Right renal cortex interstitium (tissue), 3 donors: ENCODE measurements at places on chromosomes 12 and 14.

DNA sequence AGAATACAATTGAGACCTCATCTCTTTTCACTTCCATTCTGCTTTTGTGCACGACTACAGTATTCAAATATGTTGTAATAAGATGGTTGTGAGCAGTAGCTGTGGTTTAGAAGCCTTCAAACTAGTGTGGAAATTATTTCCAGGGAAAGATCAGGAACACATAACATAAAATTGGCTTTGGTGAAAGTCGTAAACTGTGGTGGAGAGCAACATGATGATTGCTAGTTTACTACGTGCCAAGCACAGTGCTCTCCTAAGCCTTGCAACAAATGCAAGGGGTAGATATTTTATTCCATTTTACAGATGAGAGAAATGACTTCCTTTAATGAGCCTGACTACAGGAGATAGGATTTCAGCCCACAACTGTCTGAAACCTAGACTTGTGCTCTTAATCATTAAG, 172.4 kb upstream of the LMNTD1 start:
- no peak for DNase-seq

DNA sequence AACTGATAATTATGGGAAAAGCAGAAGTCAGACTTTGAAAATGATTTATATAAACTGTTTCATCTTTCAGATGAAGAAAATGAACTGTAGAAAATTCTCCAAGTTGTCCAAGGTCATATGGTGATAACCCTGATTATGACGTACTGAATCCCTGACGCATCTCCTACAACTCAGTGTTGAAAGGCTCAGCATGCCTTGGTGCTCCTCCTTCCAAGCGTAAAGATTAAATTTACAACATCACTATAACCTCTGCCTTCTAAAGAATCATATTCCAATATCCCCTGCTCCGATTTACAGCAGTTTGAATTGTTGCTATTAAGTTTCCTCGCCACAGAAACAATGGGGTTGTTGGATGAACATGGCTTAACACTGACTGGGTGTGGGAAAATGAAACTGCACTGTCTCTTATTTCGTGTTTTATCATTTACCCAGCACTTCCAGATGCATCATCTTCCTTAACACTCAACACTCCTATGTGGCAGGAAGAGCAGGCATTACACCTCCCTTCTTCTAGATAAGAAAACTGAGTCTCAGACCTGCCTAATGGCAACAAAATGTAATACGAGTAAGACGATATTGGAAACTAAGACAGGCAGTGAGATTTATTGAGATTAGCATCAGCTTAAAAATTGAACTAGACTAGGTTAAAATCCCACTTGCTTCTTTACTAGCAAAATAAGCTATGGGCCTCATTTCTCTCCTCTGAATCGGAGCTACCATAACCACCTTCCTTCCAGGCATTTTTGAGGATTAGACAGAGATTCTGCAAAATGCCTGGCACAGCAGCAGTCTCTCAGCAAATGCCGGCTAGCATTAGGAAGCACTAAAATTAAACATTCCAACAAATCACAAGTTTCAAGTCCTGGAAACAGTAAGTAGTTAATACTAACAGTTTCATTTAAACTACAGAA, 74.2 kb downstream of the PPM1H start:
- DNase-seq: no peak

GRCh38 chr14:30840086-30840779, 34.1 kb upstream of the COCH start:
- no peak for DNase-seq

GRCh38 chr12:71695782-71696181, 9.9 kb downstream of the TMEM19 start:
- no peak for DNase-seq

DNA sequence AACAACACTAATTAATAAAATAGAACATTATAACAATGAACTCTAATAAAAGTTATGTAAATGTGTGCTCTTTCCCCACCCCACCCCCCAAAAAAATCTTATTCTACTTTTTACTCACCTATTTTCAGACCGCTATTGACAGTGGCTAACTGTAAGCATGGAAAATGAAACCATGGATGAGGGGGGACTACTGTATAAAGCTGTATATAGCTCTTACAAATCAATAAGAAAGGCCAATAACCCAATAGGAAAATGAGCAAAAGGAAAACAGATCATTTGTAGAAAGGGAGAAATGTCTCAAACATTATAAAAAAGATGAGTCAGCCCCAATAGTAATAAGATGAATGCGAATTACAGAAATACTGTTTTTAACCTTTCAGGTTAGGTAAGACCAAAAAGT, 27.4 kb downstream of the YEATS4 start:
- no peak for DNase-seq

DNA sequence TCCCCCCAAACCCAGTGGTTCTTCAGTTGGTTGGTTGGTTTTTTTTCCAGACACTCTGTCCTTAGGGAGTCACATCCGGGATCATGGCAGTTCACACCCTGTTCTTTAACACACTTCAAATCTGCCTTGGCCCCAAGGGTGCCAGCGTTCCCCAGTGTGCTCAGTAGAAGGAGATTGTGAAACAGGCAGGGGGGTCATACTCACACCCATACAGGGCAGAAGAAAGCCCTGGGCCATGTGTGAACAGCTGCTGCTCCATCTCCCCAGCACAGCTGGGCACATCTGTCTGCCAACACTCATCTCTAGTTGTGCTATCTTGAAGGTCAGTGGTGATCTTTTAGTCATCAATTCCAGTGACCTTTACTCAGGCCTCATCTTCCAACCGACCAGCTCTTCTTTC, 64.4 kb upstream of the FUT8 start:
- DNase-seq: no peak

DNA sequence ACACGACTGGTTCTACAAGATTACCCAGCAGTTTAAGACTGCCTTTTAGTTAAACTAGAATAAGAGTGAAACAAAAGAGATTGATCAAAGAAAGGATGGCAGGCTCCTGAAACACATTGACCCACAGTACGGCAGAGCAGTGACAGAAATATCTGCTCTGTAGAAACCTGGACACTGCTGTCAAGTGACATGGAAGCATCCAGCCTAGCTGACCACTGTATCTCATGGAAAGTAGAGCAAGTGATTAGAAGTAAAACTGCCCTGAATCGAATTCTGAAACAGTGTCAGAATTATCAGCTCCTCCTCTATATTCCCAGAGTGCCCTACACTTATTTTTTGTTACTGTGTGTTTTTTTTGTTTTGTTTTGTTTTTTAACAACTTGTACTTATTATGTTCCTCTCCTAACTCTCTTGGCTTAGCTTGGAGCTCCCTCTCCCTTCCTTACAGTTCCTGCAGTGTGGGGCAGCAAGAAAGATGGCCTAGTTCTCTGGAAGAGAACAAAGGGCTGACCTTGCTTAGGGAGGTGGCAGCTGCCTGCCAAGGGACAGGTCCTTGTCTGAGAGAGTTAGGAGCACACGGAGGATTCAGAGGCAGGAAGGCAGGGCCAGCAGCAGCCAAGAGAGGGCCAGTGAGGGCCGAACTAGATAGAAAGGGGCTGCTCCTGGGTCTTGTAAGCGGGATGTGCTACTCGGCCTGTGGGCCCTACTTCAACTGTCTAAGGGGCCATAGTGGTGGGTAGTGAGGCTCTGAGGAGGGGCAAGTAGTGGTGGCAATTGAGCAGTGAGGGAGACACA, 97.2 kb downstream of the PTPRR start:
- no peak for DNase-seq

- DNase-seq: no peak
Observed at GRCh38 chr14:34004881-34005280, 54.0 kb upstream of the EGLN3 start.

- no peak for DNase-seq
Observed at GRCh38 chr14:24982472-24983155, 67.3 kb downstream of the STXBP6 start.

DNA sequence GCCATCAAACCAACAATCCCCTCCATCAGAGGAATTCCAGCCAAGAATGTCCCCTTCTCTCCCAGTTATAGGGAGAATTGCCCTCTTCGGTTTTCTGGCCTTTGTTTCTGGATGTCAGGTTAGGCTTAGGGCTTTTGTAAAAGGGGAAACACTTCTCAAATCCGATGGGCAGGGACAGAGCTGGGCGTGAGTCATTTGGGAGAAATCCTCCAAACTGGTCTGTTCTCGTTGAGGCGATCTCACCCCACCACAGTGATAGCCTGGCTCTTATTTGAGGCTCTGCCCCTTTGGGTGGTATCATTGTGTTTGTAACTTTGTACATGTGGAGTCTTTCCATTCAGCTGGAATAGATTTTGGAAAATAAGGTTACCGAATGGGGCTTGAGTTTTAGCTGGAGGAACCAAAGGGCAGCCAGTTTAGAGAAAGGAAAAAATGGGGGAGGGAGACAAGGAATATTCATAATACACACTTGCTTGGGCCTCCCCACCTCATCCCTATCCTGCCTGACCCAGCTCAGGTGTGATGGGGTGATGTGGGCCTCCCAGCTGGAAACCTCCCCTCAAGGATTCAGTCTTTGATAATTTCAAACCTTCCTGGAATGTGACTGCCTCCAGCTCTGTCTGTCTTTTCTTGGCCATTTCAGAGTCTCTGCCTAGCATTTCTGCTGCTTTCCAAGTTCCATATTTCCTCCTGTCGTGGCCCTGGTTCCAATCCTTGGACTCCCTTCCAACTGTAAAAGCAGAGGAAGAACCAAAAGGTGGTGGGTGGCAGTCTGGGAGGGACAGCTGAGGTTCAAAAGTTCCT, 7.5 kb downstream of the HOXC4 start:
- DNase-seq: no peak

- no peak for DNase-seq
Observed at GRCh38 chr12:50625029-50625925, 120.5 kb downstream of the DIP2B start.

DNA sequence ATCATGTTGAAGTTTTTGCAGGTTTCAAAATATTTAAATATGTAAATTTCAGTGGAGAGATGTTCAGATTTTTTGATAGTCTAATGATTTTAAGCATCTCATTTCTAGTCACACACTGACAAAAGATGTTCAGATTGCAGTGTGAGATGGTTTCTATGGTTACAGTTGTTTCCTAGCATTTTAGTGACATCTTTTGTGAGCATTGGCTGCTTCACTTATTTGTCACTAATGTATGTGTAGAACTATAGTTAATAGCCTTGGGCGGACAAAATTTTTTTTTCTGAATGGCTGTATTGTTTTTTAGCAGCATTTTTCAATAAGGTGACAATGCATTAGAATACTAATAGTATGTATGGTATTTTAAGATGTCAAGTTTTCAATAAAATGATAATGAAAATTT, 315.6 kb upstream of the PRKD1 start:
- DNase-seq: no peak

DNA sequence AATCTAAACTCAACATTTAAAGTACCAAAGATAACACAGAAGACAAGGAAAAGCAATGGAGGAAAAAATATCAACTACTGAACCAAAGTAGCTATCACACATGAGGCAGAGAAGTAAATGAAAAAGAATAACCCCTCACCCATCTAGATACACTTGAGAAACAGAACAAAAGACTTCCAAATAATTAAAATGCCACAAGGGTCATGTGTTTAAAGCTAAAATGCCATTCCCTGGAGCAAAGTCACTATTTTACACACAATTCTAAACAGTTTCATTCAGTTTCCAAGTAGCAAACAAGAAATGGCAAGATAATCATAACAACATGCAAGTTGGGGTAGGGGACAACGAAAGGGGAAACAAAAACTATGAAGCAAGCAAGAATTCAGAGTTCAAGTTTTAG, 12.0 kb downstream of the OSBPL8 start:
- no peak for DNase-seq

GRCh38 chr14:53946404-53947093, 10.1 kb downstream of the BMP4 start:
- no peak for DNase-seq

DNA sequence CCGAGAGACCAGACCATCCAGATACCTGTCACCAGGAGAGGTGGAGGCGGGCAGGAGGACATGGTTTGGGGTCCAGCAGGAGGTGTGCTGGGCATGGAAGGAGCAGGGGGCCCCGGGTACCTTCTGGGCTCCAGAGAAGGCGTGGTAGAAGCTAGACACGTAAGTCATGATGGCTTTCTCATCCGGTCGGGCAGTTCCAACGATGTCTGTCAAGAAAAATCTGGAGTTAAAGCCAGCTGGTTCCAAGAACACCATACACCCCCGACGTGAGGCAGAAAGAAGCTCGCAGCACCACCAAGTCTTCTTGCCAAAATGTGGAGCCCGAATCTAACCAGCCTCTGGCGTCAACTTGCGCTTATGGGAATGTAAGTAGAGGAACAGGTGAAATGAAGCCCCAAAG, 76.7 kb downstream of the ACTN1 start:
- DNase-seq: no peak

GRCh38 chr12:59484575-59484974, 111.3 kb upstream of the SLC16A7 start:
- DNase-seq: no peak

DNA sequence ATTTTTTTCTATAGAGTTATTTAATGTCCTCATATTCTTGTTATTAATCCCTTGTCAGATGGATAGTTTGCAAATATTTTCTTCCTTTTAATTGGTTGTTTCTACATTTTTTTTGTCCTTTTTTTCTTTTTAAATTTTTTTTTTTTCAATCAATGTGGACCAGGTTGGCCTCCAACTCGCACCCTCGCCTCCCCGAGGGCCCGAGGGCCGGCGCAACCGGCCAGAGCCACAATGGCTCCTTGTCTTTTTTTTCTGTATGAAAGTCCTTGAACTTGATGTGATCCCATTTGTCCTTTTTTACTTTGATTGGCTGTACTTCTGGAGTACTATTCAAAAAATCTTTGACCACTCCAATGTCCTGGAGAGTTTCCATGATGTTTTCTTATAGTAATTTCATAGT, 17.7 kb upstream of the SLCO1B1 start:
- no peak for DNase-seq

GRCh38 chr14:104450811-104451401, 128.7 kb upstream of the C14orf180 start:
- DNase-seq: no peak

- no peak for DNase-seq
Observed at GRCh38 chr12:3364661-3365462, 126.1 kb upstream of the PRMT8 start.

DNA sequence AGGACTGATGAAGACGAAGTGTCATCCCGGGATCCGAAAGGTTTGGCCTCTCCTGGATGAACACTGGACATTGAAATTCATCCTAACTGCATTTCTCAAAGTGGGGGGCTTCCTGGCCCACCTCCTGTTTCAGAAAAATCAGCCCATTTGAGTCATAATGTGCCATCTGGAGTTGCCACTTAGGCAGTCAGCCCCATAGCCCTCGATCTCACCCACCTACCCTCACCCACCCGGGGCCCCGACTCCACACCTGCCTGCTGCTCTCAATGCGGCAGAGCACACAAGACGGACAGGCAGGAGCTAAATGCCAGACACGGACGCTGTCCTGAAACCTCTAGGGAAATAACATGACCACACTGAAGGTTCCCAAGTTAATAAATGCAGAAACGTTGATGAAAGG, 12.6 kb downstream of the DLK1 start:
- no peak for DNase-seq

- no peak for DNase-seq
Observed at GRCh38 chr12:55983232-55983842, 9.5 kb downstream of the RAB5B start.

DNA sequence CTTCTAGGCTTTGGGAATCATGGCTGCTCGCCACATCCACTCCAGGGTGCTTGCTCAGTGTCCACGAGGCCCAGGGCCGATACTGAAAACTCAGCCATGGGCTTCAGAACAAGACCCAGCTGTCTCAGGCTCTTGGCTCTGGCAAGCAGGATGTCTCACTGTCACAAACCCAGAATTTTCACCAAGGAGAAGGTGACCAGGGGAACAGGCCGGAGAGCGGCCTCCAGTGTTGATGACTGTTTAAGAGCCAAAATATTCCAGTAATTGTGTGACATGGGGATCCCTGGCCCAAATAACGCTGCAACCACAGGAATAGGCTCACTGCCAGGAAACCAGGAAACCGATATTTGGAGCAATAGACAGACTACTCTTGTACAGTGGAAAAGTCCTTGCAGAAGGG, 9.8 kb upstream of the SERPINA5 start:
- DNase-seq: no peak

- DNase-seq: no peak
Observed at GRCh38 chr12:25976289-25976688, 17.8 kb downstream of the RASSF8 start.
